ENCODE measurements at places on chromosomes 11 and 22.

- no peak for DNase-seq
These were observed 5.1 kb downstream of the MB start for GRCh38 chr22:35611891-35612576.

DNA sequence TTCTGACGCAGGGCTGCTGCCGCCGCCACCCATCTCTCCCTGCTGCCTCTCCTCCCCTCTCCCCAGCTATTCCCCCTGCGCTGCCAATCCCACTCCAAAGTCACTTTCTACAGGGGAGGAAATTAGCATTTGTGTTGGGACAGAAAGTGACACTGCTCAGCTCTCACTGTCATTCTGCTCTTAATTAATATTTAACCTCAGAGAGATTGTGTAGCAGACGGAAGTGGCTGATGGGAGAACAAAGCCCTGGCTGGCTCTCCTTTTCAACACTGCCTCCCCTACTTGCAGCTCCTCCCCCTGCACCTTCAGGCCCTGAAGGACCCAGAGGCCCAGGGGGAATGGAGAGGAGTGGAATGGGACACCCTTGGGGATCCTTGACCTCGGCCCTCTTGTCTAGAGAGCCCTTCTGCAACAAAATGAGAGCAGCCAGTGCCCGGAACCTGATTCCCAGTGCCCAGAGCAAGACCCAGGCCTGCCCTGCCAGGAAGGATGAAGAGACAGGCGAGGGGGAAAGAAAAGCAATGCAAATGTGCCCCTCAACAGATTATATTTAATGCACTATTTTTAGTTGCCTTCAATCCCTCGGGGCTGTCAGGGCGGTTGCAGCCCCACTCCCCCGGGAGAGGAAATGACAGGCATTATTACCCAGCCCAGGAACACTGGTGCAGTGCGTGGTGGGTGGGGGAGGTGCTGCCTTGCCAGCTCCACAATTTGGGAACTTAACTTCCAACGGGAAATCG is 14.6 kb upstream of the NRGN start:
- DNase-seq = no peak

- DNase-seq = no peak
These were observed 5.9 kb downstream of the SYVN1 start for GRCh38 chr11:65128182-65129145.

GRCh38 chr11:95556011-95556341 is 233.6 kb downstream of the FAM76B start:
- DNase-seq = no peak

DNA sequence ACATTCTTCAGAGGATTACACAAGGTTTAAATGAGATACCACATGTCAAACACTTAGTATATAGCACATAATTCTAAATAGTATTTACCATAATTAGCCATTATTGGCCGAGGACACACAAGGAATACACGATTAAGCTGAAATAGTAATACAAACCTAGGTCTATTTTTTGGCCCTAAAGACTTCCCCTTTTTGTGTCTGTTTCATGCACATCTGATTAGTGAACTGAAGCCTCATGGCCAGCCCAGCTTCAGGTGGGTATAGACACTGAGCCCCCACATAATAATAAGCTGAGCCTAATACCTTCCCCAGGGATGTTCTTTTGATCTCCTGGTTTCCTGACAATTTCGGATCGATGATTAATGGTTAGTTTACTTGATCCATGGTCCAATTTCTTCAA is 2.1 kb downstream of the GLYATL1B start:
- DNase-seq = no peak

GRCh38 chr22:18970176-18970947 is 34.3 kb upstream of the PRODH start:
- no peak for DNase-seq

DNA sequence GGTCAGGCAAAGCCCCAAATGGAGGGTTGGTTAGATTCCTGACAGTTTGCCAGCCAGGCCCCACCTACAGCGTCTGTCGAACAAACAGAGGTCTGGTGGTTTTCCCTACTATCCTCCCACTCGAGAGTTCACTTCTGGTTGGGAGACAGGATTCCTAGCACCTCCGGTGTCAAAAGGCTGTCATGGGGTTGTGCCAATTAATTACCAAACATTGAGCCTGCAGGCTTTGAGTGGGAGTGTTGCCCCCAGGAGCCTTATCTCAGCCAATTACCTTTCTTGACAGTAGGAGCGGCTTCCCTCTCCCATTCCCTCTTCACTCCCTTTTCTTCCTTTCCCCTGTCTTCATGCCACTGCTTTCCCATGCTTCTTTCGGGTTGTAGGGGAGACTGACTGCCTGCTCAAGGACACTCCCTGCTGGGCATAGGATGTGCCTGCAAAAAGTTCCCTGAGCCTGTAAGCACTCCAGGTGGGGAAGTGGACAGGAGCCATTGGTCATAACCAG is 4.7 kb upstream of the TTC36 start:
- DNase-seq = no peak

DNA sequence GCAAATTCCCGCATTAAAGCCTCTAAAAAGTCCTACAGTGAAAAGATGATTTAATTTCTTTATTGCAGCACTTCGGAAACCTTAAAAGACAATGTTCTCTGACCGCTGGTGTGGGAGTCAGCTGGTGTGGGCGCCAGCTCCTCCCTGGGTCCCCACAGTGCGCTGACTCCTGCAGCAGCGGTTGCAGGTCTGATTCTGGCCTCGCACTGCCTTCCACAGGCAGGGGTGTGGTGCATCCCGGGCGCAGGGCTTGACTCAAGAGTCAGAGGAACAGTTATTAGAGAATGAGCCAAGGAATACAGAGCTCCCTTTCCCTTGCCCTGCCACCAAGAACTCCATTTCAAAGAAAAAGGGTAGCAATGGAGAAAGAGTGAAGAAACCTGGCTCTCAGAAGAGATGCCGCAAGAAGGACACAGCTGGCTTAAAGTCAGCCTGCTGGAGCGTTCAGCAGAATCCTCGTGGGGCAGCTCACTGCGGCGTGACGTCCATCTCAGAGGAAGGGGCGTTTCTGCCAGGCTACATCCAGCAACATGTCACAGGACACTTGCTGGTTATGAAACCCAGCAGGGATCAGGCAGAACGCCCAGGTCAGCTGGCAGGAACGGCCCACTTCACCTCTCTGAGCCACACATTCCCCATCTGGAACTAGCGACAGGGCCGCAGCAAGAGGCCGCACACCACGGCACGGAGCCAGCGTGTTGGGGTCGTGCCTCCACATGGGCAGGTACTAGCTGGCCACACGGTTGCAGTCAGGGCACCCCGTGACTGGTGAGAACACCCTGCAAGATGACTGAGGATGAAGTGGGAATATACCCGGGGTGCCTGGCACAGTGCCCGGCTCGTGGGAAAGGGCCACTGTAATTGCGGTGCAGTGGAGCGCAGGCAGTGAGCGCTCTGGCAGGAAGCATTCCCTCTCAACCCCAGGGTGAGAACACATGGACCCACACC is 18.1 kb upstream of the EFCAB6 start:
- no peak for DNase-seq

- no peak for DNase-seq
These were observed 70.2 kb downstream of the MTNR1B start for GRCh38 chr11:93039531-93040240.

DNA sequence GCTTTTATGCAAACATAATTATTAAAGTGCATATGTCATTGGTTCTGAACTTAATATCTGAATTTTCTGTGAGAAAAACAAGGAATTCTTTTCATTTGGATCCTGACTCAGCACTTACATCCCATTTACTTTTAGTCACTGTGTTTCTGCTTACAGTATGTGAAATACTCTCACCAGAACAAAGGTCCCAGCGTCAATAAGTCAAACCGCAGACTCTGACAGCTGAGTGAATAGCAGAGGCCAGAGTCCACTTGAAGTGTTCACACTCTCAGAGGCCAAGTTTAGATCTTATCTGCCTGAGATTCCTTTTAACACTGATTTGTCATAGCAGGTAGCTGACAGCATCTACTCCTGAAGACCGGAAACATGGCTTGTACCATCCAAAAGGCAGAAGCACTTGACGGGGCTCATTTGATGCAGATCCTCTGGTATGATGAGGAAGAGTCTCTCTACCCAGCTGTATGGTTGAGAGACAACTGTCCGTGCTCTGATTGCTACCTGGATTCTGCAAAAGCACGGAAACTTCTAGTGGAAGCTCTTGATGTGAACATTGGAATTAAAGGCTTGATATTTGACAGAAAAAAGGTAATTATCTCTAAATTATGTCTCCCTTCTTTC is 14.6 kb downstream of the BBOX1 start:
- no peak for DNase-seq

GRCh38 chr11:110910384-110910783 is 198.1 kb upstream of the ARHGAP20 start:
- no peak for DNase-seq

All from stimulated activated CD8-positive, alpha-beta memory T cell treated with anti-CD3 and anti-CD28 coated beads, Interleukin-4, amount 100 ng/mL, for 48 hours (primary cell).